ENCODE measurements at places on chromosomes 2 and 18.

DNA sequence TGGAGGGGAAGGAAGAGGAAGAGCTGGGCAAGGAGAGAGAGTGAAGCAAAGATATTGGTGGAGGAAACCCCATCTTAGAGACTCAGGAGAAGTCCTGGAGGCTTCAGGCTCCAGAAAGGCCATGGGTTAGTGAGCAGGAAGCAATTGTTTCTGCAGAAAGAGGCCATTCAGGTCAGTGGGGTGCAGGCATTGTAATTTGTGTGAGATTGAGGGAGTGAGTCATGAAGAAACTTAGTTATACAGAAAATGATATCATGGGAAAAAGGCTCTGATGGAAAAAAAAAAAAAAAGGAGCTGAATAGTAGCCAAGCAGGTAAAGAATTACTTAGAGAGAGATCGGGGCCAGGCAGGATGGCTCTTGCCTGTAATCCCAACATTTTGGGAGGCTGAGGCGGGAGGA lies 4.0 kb downstream of the EMILIN2 start:
- DNase-seq = no peak

DNA sequence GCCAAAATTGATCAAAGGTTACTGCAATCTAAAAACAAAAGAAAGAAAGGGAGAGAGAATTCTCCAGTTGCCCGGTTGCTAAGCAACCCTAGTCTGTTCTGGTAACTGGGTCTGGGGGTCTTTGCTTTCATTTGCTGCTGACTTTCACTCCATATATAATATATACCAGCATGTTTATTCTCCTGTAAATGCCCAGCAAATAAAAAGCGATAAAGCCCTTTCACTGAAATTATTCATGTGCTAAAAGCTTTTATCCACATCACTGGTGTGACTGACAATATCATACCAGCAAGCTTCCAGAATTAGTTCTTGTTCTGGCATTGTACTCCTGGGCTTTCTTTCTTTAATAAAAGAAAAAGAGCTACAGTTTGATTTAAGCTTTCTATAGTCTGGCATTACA lies 75.5 kb upstream of the ST8SIA3 start:
- no peak for DNase-seq

GRCh38 chr18:11495441-11495840 lies 114.0 kb upstream of the SLC35G4 start:
- no peak for DNase-seq

DNA sequence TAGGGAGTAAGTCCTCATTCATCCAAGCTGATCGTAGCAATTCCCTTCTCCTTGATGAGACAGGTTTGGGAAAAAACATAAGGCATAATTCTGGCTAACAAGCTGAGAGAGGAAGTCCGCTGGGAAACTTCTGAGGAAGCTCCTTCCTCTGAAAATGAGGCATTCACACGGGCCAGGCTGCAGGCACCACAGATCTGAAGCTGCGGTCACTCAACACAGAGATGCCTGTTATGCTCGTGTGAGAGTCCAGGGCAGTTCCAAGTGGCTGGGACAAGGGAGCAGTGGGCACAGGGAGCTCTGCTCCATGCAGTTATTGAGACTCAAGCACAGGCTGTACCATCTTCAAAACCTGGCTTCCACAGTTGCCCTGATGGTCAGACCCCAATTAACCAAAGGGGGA lies 200.9 kb upstream of the ID2 start:
- no peak for DNase-seq

GRCh38 chr2:62941413-62941812 lies 109.2 kb upstream of the OTX1 start:
- no peak for DNase-seq

DNA sequence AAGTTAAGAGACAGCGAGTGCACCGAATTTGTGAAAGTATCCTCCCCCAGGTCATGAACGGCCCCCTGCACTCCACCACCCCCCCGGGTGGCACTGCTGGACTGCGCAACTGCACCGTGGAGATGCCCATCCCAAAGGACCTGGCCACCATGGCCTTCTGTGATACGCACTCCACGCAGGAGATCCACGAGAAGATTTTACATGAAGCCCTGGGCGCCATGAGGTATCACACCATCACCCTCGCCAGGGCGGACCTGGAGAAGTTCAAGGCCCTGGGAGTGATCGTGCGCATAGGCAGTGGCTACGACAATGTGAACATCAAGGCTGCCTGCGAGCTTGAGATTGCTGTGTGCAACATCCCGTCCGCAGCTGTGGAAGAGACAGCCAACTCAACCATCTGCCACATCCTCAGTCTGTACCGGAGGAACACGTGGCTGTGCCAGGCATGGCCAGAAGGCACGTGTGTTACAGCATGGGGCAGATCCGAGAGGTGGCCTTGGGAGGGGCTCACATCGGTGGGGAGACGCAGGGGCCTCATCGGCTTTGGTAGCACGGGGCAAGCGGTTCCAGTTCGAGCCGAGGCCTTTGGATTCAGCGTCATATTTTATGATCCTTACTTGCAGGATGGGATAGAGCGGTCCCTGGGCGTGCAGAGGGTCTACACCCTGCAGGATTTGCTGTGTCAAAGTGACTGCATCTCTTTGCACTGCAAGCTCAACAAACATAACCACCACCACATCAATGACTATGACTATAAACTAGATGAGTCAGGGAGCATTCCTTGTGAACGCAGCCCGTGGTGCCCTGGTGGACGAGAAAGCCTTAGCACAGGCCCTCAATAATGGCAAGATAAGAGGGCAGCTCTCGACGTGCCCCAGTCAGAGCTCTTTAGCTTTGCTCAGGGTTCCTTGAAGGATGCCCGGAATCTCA lies 290.8 kb upstream of the MC4R start:
- DNase-seq = no peak

GRCh38 chr2:99624677-99625076 lies 134.9 kb upstream of the REV1 start:
- DNase-seq = no peak

DNA sequence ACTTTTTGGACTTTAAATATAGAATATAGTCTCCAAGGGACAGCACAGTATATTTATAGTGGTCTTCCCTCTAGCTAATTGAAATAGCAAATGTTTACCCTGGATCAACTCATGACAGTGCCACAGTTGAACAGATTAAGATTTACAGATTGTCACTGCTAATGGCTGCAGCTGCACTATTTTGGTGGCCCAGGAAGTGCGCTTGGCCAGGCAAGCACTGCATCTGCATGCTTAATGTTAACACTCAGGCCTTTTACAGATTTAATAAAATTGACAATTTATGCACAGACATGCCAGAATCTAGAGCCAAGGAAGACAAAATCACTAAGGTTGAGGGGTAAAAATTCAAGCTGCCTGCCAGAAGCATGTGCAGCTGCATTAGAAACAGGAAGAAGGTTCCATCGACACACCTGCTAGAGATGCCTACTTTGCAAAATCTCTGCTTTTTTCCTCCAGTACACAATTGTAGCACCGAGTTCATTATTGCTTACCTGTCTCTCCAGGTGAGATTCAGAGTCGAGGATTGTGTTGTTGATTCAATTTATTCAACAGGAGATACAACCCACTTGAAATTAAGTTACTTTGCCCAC lies 1042.3 kb upstream of the NRXN1 start:
- no peak for DNase-seq
